Activated CD4-positive, CD25-positive, alpha-beta regulatory T cell treated with anti-CD3 and anti-CD28 coated beads, Interleukin-2, amount 50 U/mL, for 16 hours (primary cell): ENCODE measurements at places on chromosomes 4 and X.

DNA sequence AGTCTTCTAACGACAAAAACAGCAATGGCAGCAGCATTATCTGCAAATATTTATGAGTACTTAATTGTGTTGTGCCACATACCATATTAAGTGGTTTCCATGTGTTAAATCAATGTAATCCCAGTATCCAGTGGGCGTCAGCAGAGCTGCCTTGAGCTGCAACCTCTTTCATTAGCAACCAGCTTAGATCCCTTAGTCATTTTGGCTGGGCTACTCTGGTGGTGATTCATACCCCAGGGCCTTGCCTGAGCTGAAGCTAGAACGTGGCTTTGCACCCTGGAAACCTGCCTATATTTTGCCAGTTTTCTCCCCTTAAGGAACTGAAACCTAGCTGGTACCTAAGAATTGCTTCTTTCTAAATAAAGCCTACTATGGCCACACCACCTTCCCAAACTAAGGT is 474.3 kb upstream of the FTHL17 start:
- no peak for DNase-seq

DNA sequence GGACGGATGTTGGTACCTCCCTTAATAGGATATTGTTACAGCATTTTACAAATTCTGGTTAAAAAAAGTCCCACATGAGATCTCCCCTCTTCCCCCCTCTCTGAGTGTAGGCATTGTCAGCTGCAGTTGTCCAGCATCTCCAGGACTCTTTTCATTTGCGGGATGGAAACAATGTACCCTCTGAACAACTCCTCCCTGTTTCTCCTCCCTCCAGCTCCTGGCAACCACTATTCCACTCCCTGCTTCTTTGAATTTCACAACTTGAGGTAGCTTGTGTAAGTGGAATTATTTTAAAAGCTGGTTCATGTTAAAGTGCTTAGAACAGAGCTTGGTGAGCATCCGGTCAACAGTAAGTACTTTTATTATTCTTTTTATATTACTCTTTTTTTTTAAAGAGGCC is 69.8 kb downstream of the TBL1X start:
- DNase-seq: no peak

- no peak for DNase-seq
Observed at GRCh38 chr4:48557478-48557877, 67.4 kb downstream of the ZAR1 start.

DNA sequence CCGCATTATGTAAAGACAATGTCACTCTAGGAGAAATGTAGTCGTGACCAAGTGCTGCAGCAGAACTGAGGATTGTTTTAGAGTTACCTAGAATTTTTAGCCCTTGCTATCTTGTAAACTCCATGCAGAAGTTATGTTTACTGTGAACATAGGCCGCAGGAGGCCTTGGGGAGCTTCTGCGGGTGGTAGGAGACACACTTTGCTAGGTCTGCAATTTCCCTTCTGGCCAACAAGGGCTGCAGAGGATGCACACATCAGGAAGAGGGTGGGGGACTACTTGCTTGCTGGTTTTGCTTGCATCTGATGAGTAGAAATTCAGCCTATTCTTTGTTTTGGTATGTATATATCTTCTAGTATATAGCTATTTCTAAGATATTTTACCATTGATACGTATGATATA is 23.1 kb downstream of the BANK1 start:
- DNase-seq: no peak

GRCh38 chrX:42237956-42238355 is 314.6 kb upstream of the CASK start:
- no peak for DNase-seq

DNA sequence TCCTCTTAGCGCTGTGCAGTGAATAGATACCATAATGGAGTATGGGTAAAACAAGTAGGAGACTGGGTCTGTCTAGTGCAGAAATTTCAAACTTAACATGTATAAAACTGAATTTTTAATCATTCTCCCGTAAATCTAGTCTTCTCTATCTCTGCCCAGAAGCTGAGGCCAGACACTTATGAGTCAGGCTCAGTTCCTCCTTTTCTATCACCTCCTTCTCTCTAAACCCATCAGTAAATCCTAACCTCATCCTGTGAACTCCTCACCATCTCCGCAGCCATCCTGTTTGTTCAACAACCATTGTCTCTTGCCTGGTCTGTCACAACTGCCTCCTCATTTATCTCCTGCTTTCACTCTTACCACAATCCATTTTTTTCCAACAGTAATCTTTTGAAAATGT is 19.8 kb upstream of the SGMS2 start:
- DNase-seq: no peak

- no peak for DNase-seq
Observed at GRCh38 chr4:1717129-1718094, 3.7 kb downstream of the TMEM129 start.

- no peak for DNase-seq
Observed at GRCh38 chr4:139984471-139984870, 169.5 kb downstream of the MAML3 start.

DNA sequence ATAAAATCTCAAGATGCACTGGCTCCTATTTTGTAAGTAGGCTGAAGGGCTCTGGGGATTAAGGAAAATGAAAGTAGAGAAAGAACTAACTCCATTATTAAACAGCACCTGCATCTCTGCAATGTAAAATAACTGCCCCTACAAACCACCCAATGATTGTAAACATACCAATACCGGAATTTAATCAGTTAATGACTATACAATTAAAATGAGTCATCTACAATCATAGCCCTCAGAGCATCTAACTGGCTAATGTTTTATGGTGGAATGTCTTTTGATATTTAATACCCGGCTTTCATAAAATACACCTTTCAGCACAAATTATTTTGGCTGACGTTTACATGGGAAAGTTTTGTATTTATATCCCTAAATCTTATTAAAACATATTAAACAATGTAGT is 142.3 kb downstream of the PAPSS1 start:
- no peak for DNase-seq

GRCh38 chr4:83240379-83240875 is 44.2 kb downstream of the COQ2 start:
- no peak for DNase-seq

DNA sequence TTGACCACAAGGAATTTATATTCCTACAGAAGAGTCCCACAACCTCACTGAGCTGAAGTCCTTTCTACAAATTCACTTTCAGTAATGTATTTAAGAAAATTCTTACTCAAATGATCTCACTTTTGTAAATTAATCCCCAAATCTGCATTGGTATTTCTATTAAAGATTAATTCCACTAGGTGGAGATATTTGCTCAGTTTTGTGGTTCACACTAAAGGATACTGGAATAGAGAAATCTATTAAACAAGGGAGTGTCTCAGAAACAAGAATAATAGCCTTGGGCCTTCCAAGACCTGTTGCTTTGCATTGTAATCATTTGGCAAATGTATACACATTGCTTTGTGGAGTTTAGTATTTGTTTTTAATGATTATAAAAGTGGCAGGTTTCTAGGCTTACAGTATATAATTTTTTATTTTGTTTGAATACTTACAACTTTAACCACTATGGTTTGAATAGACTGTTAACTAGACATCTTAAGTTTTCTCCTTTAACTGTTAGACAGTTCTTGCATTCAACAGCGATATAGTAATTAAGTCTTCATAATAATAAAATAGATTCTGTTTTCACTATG is 25.9 kb downstream of the CFAP299 start:
- DNase-seq: no peak

GRCh38 chr4:149754526-149754925 is 61.1 kb downstream of the IQCM start:
- DNase-seq: no peak

- no peak for DNase-seq
Observed at GRCh38 chr4:40311811-40312346, 23.3 kb upstream of the CHRNA9 start.

DNA sequence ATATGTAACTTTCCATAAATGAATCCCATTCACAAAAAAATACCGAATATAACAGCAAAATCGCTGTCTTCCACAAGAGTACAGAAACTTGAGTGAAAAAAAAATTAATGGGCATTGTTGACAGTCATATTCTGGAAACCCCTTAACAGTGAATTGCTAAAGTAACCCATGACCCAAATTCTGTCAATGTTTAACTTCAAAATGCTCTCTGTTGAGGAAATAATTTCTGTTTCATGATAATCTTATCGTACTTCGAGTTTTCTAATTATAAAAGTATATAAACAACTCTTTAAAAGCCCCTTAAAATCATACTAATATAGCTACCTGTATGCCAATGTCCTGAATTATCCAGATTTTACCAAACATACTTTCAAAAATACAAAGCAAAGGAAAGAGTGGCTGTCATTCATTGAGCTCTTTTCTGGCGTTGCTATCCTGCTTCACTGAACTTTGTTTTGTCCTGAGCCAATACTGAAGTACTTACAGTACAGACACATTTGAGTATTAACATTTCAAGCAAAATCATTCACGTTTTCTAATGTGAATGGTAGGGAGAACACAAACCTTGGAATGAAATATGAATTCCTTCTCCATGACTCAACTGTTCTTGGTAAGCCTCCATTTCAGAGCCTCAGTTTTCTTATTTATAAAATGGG is 2.4 kb downstream of the XAGE3 start:
- DNase-seq: no peak

- DNase-seq: no peak
Observed at GRCh38 chrX:19332983-19333382, 10.7 kb upstream of the PDHA1 start.

- no peak for DNase-seq
Observed at GRCh38 chr4:89160806-89161205, 49.5 kb downstream of the TIGD2 start.

DNA sequence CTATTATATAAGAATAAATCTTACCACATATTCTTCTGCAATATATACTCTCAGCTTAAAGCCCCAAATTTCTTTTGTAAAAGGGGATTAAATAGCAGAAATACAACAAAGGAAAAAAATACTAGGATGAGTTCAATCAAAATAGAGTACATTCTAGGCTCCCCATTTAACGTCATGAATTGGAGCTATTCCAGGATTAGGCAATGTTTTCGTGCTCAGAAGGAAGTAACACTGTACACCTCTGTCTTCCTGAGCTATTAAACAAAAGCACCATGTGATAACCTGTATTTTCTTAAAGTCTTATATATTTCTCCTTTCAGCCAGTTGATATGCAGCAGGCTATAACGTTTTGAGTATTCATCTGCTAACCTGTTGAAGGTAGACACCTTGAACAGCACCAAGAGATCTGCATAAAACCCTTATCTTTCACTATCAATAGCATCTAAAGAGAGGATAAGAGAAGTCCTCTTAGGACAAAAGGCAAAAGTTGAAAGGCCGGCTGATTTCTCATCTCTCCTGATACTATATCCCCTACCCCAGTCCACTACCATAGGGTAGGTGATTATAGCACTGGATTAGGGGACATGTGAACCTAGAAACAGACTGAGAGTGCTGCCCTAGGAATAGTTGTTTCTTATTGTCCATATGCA is 31.5 kb downstream of the TEC start:
- no peak for DNase-seq

DNA sequence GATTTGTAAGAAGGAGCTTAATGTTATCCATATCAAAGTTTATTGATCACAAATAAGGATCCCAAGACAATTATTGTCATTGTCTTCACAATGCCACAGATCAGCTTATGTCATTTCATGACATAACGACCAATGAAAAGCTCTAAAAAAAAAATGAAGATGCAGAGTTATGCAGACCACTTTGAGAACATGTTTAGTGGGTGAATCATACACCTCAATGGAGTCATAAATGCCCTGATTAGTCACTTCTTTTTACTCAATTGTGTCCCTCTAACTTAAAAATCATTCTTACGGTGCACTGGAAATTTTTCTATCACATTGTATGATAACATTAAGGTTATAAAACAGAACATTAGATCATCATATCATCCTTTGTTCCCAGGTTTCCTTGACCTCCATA is 87.6 kb upstream of the GABRG1 start:
- DNase-seq: no peak

DNA sequence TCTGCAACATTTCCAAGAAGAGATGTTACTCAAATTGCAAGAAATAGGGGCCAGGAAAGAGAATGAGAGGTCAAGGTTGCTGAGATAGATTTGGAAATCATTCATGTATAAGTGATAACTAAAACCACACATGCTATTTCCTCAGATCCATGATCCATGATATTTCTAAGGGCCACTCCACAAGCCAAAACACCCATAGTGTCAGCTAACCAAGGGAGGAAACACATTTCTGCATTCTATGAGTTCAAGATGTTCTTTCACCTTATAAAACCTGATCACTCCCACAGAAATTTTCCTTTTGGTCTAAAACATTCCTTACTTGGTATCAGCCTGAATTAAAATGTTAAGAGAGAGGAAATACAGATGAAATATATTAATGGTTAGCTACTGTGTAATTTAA is 47.2 kb downstream of the TBCK start:
- no peak for DNase-seq

GRCh38 chrX:2468261-2469195 is 32.2 kb downstream of the DHRSX start:
- no peak for DNase-seq

GRCh38 chr4:25290490-25291067 is 22.0 kb upstream of the ZCCHC4 start:
- no peak for DNase-seq

DNA sequence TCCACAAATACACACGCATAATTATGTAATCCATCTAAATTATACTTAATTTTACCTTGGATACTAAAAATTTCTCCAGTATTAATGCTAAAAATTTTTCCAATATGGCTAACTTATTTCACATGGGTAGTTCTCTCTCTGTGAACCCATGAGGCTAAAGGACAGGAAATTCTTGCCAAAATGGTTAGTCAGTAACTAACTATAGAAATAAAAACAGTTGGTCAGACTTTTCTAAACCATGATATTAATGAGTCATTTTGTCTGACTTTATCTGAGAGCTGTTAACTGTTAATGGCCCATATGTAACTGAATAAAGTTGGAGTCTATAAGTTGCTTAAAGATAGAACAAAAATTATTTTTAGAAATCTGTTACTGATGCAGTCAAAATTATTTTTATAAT is 549.4 kb downstream of the TLL1 start:
- DNase-seq: no peak

DNA sequence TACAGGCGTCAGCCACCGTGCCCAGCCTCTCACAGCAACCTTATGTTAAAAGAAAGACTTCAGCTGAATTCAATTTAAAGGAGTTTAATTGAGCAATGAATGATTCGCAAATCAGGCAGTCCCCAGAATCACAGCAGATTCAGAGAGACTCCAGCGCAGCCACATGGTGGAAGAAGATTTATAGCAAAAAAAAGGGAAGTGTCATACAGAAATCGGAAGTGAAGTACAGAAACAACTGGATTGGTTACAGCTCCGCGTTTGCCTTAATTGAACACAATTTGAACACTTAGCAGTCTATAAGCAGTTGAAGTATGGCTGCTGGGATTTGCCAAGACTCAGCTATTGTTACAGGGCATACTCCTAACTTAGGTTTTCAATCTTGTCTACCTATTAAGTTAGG is 19.8 kb downstream of the CENPVL3 start:
- DNase-seq: no peak

DNA sequence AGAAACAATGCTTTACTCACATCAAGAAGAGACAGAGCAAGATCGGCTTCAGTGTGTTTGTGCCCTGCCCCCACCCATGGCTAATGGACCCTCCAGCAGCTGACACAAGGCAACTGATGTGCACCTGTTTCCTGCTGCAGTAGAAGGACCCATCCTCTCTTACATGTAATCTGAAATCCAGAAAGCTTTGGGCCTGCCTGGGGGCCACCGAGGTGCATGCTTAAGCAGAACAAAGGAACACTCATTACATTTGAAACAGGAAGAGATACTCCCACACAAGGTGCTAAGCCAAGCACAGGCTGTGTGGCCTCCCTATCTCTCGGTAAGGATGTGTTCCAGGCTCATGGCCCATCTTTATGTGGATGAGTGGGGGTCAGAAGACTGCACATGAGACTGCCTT is 338.0 kb downstream of the SPOCK3 start:
- DNase-seq: no peak

GRCh38 chr4:74109116-74109869 is 10.3 kb upstream of the CXCL2 start:
- no peak for DNase-seq
